ENCODE measurements at places on chromosomes 12 and 14.

- DNase-seq, result no peak
Measured at GRCh38 chr14:81311141-81311540, 89.0 kb downstream of the STON2 start.

GRCh38 chr12:119594399-119594730 is 791 bp downstream of the TMEM233 start:
- no peak for DNase-seq

- DNase-seq, result no peak
Measured at GRCh38 chr14:72582582-72582981, 311.3 kb downstream of the DPF3 start.

DNA sequence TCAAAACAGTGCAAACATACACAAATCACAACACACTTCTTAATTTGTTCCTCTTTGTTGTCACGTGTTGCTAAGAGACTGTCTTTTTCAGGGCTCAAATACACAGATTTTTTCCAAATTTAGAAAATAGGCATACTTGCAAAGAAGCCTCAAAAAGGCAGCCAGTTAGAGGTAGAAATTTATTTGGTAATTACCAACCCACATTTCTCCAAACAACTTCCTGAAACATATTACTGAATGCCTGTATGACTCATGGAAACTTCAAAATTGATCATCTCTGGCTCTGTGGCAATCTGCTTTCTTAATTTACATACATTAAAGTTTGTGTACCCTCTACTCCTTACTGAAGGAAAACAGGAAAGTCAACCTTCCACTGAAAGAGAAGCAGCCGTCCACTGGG is 36.4 kb downstream of the PPM1H start:
- no peak for DNase-seq

DNA sequence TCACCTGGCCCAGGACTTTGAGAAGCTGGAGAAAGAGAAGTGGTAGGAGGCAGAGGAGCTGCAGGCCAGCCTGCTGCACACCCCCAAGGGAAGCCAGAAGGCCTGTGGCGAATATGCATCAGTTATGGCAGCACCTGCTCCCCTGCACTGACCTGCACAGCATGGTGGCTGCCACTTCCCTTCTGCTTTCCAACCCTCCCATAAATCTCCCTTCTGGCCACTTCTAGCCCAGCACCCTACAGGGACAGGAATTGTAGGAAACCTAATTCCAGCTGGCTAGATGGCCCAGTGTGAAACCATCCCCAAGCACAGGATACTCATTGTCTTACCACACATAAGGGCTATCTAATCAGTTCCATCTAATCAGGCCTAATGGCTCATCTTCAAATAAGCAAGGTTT is 136.3 kb downstream of the TBX3 start:
- no peak for DNase-seq

- DNase-seq, result no peak
Measured at GRCh38 chr12:95978351-95978750, 17.8 kb downstream of the HAL start.

DNA sequence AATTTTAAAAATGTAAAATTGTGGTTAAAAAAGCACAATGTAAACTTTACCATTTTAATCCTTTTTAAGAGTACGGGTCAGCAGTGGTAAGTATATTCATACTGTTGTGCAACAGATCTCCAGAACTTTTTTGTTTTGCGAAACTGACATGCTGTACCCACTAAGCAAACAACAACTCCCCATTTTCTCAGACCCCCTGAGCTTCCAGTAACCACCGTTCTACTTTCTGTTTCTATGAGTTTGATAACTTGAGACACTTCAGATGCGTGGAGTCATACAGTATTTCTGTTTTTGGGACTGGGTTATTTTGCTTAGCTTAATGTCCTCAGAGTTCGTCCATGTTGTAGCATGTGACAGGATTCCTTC is 38.0 kb downstream of the CHST11 start:
- DNase-seq, result no peak

DNA sequence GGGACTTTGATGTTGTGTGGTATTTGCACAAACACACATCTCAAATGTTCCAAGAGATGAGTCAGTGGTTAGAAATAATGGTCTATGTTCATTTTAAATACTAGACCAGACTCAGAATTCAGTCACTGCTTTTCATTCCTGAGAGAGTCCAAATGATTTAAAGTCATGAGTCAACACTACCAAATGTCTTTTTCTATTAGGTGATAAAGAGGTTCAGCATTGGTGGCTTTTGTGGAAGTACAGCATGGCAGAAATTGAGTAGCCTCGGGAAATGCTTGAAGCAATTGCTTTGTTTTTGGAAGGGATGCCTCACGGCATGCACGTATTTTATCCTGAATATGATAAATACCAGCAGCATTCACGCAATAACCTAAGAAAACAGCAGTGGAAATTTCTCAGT is 115.7 kb downstream of the DIO2 start:
- no peak for DNase-seq

DNA sequence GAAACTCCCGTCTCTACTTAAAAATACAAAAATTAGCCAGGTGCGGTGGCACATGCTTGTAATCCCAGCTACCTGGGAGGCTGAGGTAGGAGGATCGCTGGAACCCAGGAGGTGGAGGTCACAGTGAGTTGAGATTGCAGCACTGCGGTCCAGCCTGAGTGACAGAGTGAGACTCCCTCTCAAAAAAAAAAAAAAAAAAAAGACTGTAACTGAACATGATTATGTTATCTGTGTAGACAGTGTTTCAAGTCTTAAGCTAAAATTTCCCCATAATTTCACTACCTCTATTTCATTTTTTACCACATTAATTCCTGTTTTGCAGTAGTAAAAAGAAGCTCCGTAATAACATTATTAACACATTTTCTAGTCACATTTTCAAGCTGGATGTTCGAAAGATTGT is 5.4 kb downstream of the PLBD1 start:
- no peak for DNase-seq

DNA sequence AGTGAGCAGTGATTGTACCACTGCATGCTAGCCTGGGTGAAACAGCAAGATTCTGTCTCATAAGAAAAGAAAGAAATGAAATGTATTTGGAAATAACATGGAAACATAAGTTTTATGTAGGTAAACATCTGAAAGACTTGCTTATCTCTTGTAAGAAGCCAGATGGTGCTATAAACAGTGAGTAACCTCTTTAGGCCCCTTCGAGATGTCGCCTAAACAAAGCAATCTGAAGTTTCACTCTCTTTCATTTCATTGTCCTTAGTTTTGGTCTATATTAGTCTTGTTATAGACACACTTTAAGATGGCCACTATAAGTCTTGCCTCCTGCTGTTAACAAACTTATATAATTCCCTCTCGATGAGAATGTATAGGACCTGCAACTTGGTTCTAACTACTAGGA is 472.6 kb upstream of the ATP2B1 start:
- no peak for DNase-seq

GRCh38 chr14:50704454-50705010 is 36.4 kb upstream of the SAV1 start:
- DNase-seq, result no peak

DNA sequence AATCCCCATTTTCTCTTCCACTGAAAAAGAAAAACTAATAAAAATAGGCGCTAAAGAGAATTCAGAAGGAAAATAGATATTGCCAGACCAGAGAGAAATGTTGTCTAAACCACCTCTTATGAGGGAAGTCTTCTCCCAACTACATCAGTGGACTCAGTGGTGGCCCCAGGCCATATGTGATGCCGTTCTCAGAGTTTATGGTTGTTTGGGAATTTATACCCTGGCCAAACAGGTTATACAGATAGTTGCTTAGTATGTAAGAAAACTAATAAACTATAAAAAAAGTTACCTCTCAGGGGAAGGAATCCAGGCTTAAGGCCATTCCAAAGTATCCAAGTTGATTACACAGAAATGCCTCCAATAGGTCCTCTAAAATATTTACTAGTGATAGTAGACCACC is 103.4 kb upstream of the RBM19 start:
- no peak for DNase-seq

GRCh38 chr12:125092872-125093680 is 27.8 kb downstream of the AACS start:
- DNase-seq, result no peak

DNA sequence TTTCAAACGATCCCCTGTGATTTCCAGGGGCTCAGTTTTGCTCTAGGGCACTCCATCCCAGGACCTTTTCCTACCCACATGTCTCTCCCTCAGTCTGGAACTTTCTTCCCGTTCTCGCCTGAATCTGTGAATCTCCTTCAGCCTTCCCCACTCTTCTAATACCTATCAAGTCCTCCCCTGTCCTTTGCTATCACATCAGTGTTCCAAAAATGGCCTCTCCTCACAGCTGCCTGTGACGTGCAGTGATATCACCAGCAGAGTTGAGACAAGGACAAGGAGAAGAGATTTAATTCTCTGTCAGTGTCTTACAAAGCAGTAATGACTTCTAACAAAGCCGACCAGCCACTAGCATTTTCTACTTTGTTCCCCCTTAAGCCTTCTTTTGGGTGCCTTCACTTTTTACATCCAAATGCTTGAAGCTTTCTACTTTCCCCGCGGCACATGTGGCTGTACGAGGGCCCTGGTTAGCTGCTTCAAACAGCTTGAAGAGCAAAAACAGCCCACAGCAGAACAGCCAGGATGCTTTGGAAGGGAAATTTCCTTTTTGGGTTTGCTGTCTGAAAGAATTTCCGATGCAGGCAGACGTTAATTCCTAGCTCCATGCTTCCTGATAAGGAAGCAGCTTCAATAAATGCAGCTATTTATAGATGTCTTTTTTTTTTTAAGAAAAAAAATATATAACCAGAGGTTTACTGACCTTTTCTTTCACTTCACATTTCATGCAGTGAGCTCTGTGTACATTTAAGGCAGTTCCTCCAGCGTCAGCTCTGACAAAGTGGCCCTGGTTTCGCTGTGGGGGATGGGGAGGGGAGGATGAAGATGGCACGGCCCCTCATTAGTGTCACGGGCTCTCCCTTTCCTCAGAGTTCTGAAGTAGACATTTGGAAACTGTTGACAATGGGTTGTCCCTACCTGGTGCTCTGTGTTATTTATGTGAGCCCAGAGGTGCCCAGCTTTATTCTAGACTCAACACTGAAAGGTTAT is 109.3 kb downstream of the ETV6 start:
- DNase-seq, result no peak

GRCh38 chr12:45557016-45557415 is 172.5 kb upstream of the ARID2 start:
- no peak for DNase-seq

DNA sequence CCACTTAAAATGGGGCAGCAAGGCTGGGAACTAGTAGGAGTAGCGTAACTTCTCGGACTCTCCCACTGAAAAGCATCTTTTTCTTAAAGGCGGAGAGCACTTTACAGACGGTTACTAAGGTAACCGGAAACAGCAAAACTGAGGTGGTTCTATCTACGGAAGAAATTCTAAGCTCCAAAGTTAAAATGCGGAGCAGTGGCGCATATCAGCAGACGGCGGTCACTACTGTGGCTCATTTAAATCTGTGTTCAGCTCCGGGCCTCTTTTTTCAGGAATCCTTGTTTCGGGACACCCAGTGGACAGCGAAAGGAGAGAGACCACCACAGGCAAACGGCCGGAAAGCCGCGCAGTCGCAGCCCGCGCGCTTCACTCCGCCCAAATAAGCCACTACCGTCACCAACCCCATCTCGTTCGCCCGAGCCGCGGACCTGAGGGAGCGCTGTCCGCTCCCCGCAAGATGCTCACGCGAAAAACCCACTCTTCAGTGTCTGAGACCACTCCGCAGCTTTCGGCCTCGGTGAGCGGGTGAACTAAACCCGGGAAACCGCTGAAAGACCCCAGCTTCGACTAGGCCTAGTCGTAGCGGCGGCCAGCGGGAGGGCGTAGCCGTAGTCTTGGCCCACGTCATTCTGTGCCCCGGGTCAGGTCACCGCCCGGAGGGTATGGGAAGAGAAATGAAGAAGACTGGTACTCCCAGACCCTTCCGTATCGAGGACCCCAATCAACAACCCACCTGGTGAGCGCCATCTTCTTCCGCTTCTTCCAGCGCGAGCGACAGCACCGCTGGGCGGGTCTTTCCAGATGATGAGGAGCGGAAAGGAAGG is at the start of gene SNW1:
Gene SNW1 (minus strand): TSS at position 776 of the 824 bp plus-strand sequence. CDS start 29 bp downstream, at position 747.
- no peak for DNase-seq

DNA sequence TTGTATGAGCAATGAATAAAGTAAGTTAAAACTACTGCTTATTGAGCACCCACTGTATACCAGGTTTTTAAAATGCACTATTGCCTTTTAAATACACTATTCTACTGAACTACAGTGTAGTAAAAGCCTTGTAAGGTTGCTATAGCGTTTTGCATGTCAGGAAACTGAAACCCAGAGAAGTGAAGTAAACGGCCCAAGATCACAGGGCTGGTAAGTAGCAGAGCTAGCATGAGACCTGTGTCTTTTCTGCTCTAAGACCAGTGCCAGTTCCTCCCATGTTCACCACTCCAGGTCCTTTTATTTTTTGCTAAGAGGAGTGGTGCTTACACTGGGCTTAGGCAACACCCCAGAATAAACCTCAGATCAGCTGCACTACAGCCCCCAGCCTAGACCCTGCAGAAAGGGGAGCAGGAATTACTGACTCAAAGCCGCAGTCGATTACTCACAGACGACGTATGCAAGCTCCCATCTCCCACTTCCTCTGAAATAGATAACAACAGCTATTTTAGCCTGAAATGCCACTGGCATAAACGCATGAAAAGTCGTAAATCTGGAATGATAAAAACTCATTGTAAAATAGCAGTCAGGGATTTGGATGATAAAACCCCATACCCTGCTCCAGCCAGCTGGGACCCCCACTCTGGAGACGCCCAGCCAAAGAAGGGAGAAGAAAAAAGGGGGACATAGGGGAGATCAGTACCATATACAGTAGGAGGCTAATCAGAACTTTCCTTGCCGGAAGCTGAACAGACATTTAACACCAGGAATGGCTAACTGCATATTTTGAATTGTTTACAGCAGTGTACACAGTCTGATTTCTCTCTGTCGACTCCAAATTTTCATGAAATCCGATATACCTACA is 108.3 kb downstream of the NUAK1 start:
- DNase-seq, result peak; percentile 72

DNA sequence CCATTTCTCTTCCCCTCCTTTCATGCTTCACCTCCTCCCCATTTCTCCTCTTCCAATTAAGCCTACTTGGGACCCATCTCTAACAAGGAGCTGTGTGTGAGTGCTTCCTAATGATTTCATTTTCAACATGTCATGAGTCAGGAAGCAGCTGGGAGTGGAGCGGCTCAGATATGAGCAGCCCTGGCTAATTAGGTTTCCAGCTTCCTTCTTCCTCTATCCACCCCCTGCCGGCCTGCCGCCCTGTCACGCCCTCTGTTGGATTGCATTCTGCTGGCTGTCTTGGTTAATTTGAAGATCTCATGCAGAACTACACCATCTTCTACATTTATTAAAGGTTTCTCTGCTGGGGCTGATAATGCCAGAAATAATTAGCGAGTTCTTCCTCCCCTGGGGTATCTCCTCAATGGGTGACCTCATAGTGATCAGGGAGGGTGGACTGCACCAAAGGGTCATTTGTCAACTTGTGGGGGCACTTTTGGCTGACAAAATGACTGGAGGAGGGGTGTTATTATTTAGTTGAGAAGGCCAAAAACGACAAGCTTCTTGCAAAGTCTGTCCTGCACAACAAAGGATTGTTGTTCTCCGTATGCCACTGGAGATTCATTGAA is 300.9 kb upstream of the SRRM4 start:
- no peak for DNase-seq

- DNase-seq, result no peak
Measured at GRCh38 chr12:129675496-129675895, 228.3 kb downstream of the TMEM132D start.

All from keratinocyte (primary cell).